B cell (primary cell): ENCODE measurements at places on chromosomes 1 and 21.
A peak's percentile ranks its signal among the peaks of the same experiment; 100 is the strongest.

DNA sequence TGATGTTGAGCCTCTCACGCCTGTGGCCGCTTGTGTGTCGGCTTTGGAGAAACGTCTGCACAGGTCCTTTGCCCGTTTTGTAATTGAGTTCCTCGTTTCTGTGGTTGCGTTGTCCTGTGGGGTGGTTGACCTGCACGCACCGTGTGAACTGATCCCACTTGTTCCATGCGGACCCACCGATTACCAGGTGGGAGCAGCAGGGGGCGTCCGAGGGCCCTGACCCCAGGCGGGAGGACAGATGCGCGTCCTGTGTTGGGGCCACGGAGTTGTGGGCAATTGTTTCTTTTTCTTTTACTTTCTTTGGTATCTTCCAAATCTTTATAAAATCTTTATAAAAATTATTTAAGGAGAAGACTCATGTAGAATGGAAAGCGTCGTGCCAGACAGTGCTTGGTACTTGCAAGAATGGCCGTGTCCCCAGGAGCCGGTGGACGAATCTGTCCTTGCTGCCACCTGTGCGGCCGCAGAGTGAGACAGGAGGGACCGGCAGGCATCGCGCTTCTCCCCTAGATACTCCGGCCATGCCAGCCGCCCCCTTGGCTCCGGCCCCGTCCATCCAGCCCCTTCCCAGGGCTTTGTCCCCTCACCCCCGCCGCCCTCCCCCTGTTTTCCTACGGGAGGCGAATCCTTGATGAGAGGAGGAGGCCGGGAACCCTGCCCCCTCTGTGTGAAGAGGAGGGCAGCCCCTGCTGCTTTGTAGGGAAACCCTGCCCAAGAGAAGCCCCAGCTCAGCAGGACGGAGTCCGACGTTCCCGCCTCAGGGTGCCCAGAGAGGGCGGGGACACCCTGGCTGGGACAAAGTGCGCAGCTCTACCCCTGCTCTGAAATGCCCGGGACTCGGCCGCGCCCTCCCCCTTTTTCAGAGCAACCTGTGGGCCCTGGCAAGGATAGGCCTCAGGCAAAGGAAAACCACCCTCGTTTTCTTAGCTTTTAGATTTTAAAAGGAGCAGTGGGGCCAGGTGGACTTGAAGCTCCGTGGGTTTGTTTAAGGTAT is 41.7 kb downstream of the PRKCZ start:
- DNase-seq, result peak; percentile 54

DNA sequence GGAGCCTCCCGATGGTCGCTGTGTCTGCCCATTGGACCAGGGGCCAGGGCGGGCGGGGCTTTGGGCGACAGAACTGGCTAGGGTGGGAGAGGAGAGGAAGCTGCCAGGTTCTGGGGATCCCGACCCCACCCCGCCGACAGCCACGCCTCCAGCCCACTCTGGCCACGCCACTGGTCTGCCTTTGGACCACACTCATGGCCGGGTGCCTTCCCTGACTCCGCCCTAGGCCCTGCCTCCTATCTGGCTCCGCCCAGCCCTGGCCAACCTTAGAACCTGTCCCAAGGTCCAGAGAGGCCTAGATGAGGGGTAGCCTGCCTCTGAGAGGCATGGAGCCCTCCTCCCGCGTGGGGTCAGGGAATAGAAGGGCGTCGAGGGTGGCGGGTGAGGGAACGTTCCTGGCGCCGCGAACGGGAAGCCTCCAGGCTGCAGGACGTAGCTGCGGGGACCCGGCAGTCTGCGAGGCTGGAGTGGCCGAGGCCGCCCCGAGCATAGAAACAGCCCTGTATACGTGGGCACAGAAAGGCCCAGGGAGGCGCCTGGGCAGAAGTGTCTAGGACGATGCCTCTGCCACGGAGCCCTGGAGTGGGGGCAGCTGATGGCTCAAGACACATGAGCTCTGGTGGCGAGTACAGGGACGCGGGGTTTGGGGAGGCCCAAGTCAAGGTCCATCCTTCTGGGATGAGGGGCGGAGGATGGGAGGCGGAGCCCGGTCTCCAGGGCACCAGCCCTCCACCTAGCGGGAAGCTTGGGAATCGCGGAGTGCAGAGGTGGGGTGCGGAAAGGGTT is 11.5 kb upstream of the COL16A1 start:
- peak; percentile 46 for DNase-seq

DNA sequence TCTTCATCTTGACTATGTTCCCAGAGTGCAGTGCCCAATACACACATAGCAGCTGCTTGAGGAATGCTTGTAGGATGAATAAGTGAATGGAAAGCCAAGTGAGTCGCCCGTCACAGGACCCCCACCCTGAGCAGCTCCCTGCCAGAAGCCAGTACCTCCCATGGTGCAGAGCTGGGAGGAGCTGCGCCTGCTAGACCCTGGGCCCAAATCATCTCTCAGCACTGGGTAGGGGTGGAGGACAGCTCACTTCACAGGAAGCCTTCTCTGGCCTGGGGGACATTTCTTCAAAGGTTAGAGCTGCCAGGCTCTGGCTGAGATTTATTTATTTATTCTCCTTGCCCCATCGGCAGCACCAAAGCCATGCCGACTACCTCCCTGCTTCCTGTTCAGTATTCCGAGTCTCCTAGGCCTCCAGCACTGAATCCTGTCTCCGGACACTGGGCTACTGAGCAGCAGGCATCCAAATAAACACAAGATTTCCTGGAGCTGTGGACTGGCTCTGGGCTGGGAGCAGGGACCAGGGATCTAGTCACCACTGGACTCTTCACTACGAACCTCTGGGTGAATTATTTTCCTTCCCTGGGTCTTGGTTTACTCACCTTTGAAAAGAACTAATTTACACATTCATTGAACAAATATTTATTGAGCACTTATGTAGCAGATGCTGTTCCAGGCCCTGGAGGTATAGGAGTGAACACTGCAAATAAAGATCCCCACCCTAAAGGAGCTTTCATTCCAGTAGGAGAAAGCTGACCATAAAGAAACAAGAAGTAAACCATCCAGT is 187.7 kb downstream of the TRABD2B start:
- no peak for DNase-seq

DNA sequence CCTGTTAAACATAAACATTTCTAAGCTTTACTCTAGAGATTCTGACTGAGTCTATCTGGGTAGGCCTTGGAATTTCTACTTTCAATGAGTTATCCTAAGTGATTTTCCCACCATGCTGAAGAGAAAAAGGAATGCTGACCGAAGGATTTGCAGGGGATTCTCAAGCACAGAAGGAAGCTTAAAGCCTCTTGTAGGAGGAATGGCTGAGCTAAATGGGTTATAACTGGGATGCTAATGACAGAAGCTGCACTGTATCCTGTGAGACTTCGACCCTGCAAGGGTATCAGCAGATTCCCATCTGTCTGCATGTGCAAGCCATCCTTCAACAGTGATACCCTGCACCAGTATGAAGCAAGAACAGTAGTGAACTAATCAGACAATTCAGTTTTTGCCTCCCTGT is 35.4 kb downstream of the SLC35D1 start:
- DNase-seq, result no peak

DNA sequence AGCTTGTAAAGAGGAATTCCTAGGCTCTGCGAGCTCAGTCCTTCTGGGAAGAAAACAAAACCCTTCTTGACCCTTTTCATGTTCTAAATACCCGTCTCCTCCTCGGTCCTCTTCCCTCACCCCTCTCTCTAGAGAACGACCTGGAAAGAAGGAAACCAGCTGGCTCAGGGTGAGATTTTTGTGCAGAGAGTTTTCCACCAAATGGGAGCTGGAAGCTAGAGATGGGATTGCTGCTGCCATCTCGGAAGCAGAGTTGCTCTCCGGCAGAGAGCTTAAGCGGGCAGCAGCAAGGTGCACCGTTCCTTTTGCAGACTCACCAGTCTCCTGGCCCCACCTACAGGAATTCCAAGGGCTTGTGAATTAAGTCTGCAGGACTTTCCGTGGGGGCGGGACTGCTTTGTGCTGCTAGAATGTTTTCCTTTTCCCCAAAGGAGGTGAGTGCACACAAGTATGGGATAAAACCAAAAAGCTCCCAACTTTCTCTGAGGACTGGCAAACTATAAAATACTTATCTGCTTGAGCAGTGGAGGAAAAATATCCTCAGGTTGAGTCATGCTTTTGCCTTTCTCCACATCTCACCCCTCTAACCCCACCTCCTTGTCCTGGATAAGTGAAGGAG is 29.1 kb upstream of the KIAA0040 start:
- no peak for DNase-seq

DNA sequence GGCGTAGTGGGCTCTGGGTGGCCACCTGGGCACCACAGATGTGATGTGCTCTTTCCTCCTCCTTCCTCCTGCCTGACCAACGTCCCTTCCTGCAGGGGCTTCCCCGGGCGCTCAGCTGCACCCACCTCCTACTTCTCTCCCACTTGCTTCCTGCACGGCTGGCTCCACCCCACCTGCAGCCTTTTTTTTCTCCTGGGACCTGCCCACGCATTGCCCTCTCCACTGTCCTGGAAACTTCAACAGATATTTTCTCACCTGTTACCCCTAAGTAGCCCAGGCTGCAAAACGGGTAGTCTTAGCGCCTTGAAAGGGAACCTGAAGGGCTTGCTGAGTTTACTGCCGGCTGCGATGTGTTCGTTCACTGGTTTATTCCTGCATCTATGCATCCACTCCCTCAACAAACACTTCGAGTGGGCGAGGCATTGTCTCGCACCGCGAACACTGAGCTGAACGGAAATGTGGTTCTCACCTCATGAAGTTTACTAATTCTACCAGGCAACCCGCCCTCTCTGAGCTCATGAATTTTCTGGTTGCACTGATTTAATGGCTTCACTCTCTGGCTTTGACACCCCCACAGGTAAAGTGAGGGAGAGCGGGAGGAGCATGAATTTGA is 23.6 kb downstream of the ZBTB18 start:
- DNase-seq, result peak; percentile 79

DNA sequence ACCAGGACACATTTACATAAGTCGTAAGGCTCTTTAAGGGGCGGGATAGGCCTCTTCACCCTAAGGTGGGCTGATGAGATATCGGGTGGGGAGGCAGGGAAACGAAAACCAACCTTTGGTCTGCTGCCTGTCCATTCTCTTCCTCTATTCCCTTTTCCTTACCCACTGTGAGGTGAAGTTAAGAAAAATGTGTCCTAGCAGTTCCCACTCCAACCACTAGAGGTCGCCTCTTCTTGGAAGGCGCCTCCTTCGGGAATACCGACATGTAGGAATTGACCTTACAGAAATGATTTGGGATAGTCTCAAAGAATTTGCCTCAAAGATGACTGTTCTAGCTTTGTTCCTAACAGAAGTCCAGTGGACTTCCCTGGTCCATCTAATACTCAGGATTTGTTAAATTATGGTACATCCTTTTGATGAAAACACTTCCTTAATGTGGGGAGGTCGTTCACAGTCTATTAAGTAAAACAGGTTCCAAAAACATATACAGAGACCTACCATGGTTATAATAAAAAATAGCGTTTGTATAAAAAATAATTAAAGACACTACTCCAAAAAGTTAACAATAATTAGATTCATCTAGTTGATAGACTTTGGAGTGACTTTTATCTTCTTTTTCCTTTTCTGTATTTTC is 14.1 kb downstream of the AZIN2 start:
- DNase-seq, result peak; percentile 58

GRCh38 chr1:226558036-226558650 is 9.6 kb downstream of the STUM start:
- no peak for DNase-seq

GRCh38 chr1:61400997-61401396 is 318.6 kb downstream of the NFIA start:
- no peak for DNase-seq

GRCh38 chr1:200720199-200720598 is 18.5 kb upstream of the CAMSAP2 start:
- no peak for DNase-seq

DNA sequence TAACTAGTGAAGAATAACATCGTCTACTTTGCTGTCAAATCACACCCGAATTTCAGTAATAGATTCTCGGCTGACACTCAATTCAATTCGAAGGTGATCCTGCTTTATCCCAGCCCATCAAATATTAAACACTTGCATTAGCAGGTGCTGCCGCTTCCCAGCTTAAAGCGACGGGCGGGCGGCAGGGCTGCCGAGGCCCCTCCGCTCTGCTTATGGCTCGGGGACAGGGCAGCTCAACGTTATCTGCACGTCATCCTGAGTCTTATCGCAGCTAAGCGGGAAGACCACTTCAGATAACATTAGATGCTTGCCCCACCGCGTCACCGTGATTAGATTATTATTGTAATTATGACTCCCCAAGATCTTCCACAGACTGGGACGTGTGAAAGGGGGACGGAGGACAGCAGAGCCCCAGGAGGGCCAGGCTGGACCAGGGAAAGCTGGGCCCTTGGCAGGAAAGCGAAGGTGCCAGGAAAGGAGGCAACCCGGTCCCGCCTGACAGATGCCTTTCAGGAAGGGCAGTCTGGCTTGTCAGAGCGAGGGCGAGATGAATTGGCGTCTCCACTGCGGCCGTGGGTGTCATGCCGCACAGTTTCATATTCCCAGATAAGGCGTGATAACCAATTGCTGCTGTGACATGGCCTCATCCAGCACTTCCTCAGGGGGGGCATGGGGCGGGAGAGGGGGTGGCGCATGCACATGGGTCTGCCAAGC is 37.0 kb downstream of the DMAP1 start:
- no peak for DNase-seq

GRCh38 chr1:202291961-202292712 is 49.6 kb downstream of the UBE2T start:
- no peak for DNase-seq

- no peak for DNase-seq
Measured at GRCh38 chr1:29282924-29283803, 46.8 kb downstream of the PTPRU start.

GRCh38 chr1:54971317-54971791 is 9.1 kb upstream of the TMEM61 start:
- DNase-seq, result peak; percentile 22

- no peak for DNase-seq
Measured at GRCh38 chr1:213273546-213273945, 222.5 kb downstream of the RPS6KC1 start.

GRCh38 chr1:161733526-161733925 is 12.2 kb downstream of the FCRLB start:
- no peak for DNase-seq

- DNase-seq, result peak; percentile 7
Measured at GRCh38 chr1:2597441-2598328, 11.1 kb downstream of the PRXL2B start.

DNA sequence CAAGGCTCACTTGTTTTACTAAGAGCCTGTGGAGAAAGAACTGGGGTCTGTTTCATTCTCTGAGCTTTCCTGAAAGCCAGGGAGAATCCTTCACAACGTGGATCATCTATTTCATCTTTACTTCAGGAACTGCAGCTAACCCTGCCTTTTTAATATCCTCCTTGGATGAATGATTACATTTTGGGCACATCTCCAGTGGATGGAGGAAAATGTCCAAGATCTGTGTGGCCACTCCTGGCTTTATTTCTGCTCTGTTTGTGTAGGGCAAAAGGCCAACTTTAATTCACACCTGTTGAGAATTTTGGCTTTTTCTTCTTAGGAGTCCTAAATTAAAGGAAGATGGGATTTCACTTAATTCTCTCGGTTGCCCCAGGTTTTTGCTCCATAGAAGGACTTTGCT is 69.5 kb upstream of the CACNA1E start:
- DNase-seq, result no peak
